Esophagus squamous epithelium (tissue), 5 donors: ENCODE measurements at places on chromosomes 11 and 22. TPM values are rescaled to one million over a fixed set of nuclear protein-coding genes. Genes with fewer than 3 reads are reported as not detected.

The LRRC4C gene
- total RNA-seq: 0.38 TPM

DNA sequence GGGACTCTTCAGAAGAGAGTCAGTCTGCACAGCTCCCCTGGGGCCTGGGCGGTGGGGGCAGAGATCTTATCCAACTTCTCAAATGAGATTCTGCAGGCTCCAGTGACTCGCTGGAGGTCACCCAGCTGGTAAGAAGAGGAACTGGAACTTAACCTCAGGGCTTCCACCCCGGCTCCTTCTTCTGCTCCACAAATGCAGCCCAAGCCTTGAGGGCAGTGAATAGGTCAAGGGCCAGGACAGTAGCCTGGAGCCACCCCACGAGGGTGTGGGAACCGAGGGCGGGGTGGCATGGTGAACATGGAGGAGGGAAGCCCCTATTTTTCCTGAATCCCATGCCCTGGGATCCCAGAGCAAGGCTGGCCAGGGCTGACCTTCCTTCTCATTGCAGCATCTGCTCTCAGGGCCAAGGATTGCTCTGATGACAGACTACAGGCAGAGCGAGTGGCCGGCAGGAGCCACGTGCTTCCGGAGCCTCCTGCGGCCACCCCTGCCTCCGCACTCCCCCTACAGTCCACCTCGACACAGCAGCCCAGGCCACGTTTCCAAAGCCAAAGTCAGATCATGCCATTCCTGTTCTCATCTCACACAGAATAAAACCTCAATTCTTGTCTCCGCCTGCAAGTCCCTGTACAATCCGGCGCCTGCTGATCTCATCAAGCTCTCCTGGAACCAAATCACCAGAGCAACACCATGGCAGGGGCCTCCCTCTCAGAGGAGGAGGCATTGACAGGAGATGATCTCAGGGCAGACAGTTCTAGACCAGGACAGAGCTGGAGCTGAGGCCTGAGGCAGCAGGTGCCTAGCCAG, 21.1 kb upstream of the UPK3A start:
- no peak for DNase-seq

GRCh38 chr11:11966826-11967668, 41.4 kb downstream of the DKK3 start:
- DNase-seq: no peak

DNA sequence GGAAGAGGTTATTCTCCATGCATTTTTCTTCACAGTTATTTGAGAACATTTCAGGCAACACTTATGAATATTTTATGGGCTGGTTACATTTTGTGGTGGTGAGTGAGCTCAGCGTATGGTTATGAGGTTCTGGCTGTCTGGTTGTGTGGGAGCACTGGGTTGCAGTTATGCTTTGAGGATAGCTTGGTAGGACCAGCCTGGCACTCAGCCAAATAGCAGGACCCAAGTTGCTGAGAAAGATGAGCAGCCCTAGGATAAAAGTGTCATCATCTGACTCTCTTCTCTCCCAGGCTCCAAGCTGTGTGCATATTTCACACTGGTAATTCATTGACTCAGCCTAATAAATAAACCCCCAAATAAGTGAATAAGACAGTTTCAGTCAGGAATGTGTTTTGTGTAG, 8.1 kb upstream of the SRSF8 start:
- DNase-seq: no peak

DNA sequence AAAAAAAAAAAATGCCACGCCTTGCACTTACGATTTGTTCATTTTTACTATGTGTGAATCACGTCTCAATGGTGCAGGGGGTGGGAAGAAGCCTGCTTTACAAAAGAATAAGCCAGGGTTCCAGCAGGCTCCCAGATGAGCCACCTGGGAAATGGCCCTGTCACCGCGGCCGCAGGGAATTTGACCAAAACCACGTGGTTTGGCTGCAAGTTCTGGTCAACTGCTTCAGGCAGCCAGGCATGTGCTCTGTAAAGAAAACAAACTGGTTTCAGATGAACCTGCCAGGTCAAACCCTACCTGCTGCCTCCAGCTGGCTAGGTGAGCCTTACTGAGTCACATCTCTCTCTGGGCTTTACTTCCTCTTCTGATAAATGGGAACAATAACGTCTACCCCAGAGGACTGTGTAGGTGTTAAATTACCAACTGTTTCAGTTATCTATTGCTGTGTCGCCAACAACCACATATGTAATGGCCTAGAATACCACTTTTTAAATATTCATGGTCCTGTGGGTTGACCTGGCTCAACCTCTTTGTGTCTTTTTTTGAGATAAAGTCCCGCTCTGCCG, 30.5 kb upstream of the GCAT start:
- DNase-seq: no peak

The SLC36A4 gene
- 5.7 TPM for total RNA-seq
